Fibroblast of skin of right quadriceps (primary cell): ENCODE measurements at places on chromosomes 7 and 10.

DNA sequence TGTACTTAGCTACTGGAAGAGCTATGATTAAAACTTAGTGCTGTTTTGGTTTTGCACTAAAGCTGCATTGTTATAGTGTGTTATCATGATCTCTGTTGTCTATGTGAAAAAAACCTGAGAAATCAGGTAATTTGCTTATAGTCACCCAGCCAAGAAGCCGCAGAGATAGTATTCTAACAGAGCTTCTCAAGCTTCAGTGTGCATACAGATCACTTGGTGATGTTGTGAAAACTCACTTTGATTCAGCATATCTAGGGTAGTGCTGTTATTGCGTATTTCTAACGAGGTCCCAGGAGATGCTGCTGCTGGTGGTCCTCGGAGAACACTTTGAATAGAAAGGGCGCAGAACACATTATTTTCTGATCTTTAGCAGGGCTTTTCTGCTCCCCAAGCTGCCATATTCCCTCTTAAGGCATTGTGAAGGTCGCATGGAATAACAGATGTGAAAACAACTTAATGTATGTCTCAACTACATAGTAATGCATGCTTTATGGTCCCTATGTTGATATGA lies 68.4 kb upstream of the PDCD4 start:
- peak; percentile 3 for DNase-seq

DNA sequence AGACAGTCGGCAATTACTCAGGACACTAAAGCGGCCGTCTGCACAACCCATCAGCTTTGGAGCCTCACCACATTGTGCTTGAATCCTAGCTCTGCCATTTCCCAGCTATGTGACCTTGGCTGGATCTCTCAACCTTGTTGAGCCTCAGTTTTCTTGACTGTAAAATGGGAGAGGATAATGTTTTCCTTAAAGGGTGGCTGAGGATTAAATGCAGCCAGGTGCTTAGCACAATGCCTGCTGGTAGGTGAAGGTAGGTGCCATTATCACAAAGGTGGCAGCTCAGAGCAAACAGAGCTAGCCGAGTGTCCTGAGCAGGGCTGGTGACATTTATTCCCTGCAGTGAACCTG lies 508.5 kb upstream of the ZMIZ1 start:
- DNase-seq = no peak

- DNase-seq = no peak
Observed at GRCh38 chr7:117489911-117490310, 10.1 kb downstream of the CFTR start.

DNA sequence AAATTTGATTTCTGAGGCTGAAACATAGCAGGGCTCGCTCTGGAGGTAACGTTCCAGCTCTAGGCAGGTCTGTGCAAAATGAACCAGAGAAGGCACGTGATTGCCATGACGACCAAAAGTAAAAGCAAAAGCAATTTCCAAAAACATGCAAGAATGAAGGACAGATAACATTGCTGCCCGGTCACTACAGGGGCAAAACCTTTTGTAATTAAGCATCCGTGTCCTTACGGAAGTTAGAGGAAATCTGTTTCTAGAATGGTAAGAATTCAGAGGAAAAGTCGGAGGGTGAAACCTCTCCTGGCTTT lies 2.9 kb downstream of the KLF6 start:
- no peak for DNase-seq

DNA sequence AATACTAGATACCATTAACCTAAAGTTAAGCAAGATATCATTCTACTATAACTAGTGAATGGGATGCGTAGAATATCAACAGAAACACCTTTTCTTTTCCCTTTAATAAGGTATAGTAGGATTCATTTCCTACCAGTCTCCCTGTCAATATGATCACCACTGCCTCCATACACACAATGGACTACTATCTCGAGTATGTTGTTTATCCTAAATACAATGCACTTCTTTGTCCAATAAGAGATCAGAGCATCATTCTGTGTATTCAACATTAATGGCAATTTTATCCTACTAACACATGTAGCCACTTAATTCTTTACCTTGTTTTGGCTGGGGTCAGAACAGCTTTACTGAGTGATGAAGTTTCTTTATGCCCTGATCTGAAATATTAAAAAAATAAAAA lies 276.3 kb downstream of the TFEC start:
- no peak for DNase-seq

GRCh38 chr10:43591303-43591904 lies 14.8 kb upstream of the ZNF485 start:
- DNase-seq = no peak

GRCh38 chr7:51577390-51577789 lies 260.8 kb upstream of the COBL start:
- DNase-seq = no peak

- DNase-seq = no peak
Observed at GRCh38 chr7:112021379-112022044, 184.7 kb downstream of the DOCK4 start.
